ENCODE measurements at places on chromosomes 3 and 15.
A peak's percentile ranks its signal among the peaks of the same experiment; 100 is the strongest.

DNA sequence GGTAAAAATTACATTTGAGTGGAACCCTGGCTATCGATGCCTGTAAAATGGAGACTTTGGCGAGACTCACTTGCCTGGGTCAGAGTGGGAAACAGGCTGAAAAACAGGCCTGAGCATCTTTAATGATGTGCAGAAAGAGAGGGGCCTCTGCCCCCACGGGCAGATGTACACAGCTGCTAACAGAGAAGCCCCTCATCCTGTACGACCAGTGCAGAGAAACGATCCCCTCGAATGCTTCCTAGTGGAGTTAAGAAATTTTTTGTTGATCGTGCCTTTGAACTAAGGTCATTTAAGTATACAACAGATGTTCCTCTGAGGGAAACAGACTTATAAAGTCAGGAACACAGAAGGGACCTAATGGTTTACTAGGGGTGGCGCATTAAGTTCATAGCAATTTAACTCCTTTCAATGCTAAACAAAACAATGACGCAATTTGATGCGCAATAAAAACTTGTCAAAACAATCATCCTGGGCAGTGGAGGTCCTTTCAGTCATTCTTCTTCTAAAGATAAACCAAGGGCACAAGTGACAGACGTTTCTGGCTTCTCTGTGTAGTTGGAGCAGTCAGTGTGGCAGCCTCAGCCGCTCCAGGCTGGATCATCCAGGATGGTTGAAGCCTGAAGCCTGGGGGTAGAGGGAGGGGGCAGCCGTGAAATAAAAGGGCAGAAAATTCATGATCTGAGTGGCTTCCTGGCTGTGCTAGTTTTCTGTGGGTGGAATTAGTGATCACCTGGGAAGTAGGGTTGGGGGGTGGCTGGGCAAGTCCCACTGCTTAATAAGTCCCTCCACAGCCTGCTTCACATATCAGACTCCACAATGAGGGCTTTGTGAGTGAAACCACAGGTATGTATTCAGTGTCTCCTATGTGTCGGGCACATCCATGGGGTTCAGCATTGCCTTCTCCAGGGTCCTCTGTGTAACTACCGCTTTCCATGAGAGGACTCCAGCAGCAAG is 50.8 kb upstream of the MRPS22 start:
- no peak for DNase-seq

DNA sequence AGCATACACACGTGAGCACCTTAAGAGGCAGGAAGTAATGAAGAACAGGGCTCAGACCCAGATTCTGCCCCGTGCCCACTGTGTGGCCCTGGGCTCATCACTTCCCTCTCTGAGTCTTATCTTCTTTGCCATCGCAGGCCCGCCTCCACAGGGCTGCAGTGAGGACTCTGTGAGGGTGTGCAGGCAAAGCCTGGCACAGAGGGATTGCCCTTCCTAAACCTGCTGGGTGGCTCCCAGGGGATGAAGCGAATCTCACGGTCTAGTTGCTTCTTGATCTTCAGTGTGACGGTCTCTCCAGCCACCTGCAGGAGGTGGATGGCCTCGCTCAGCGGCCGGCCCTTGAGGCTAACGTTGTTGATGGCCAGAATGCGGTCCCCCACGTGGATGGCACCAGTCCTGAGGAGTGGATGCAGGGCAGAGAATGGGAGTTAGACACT is 32.8 kb downstream of the GRIP2 start:
- DNase-seq: no peak

DNA sequence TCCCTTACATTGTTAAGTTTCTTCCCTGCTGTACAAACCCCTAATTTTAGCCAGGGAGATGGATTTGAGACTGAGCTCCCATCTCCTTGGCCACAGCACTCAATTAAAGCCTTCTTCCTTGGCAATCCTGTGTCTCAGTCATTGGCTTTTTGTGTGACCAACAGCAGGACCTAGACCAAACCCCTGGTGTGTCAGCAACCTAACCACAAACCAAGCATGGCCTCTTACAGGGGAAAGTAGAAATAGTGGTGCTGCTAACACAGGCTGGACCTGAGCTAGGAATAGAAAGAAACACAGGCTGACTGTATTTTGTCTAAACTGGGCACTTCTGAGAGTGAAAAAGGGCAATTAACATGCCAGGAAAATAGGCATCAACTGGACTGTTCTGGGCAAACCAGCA is 37.9 kb downstream of the PPCDC start:
- no peak for DNase-seq

DNA sequence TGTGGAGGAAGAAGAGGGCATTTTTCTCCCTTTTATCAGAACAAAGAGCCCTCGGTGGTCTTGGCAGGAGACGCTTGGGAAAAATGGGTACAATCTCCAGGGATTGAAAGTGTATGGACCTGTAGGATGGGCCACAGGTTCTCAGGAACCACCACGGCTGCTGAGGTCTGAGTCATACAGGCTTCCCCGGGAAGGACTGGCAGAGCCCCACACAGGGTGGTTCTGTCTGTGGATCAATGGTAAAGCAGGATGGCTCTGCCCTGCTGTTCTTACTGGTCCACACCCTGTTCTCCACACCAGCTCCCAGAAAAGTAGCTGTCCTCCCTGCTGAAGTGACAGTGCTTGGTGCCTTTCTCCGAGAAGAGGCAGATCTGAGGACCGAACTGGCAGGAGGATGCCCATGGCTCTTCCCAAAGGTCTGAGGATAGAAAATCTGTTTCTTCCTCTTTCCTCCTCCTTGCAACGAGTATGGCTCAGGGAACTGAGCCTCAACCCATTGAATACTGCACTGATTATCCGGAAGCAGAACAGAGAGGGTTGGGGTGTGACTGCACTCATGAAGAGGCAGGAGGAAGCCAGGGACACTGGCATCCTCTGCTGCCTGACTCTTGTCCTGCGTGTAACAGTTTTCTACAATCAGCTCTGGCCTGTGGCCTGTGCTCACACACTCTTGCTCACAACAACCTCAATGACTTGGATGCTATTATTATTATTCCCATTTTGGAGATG is 39.0 kb downstream of the KIF9 start:
- no peak for DNase-seq

GRCh38 chr3:152243301-152243711 is 25.4 kb upstream of the MBNL1 start:
- no peak for DNase-seq

GRCh38 chr3:174957081-174957480 is 97.9 kb downstream of the NAALADL2 start:
- peak; percentile 16 for DNase-seq

- DNase-seq: no peak
These were observed 31.4 kb downstream of the AP4E1 start for GRCh38 chr15:50939911-50940310.

DNA sequence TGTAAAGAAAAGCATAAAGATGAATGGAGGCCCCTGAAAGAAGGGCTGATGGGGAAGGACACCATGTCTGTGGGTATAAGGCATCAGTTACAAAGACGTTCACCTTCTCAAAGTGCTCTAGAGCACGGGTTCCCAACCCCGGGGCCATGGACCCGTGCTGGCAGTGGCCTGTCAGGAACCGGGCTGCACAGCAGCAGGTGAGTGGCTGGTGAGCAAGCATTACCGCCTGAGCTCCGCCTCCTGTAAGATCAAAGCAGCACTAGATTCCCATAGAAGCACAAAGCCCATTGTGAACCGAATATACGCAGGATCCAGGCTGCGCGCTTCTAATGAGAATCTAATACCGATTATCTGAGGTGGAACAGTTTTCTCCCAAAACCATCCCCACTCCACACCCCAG is 25.7 kb downstream of the MYO1E start:
- DNase-seq: no peak

DNA sequence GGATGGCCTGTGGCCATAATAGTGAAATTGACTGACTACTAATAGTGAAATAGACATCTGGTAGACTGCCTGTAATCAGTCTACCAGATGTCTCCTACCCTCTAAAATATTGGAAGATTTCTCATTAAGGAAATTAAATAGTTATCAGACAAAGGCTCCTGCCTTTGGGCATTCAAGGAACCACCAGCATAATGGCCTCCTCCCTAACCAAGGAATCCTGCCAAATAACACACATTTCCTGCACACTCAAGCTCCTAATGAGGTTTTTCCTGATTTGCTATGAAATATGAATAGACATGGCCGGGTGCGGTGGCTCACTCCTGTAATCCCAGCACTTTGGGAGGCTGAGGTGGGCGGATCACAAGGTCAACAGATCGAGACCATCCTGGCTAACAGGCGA is 14.6 kb downstream of the NUSAP1 start:
- DNase-seq: no peak

- no peak for DNase-seq
These were observed 2.3 kb downstream of the RPLP1 start for GRCh38 chr15:69454953-69455352.

GRCh38 chr3:70726096-70726938 is 413.9 kb upstream of the MDFIC2 start:
- DNase-seq: no peak

DNA sequence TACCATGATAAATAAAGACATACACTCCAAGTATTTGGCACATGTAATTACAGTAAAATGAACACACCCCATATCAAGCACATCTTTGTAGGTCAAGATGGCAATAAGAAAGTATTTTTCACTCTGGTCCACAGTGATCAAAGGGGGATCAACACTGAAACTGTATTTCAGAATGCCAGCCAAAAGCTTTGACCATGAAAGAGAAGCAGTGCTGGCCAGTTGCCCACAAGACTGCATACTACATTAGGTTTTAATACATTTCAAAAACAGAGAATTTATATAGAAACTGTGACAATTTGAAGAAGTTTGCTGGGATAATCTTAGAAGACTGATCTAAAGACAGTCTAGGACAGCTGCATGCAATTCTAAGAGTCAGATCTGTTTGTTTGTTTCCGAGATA is 1035.3 kb downstream of the FHIT start:
- DNase-seq: no peak

DNA sequence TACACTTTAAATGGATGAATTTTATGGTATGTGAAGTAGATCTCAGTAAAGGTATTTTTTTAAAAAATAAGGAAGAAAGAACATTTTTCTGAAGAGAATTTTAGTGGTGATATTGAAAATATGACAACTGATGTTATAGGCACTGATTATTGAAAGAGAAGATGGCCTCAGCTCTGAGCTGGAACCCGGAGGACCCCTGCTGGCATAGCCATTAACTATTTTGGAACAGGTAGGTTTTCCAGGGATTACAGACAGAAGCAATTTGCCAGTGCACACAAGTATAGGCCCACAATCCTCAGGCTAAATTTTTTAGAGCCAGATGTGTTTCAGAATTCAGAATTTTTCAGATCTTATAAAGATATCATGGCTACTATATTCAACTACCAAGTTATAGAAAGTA is 315.9 kb upstream of the GPR149 start:
- no peak for DNase-seq

- no peak for DNase-seq
These were observed 12.4 kb downstream of the RBPMS2 start for GRCh38 chr15:64763021-64763420.

DNA sequence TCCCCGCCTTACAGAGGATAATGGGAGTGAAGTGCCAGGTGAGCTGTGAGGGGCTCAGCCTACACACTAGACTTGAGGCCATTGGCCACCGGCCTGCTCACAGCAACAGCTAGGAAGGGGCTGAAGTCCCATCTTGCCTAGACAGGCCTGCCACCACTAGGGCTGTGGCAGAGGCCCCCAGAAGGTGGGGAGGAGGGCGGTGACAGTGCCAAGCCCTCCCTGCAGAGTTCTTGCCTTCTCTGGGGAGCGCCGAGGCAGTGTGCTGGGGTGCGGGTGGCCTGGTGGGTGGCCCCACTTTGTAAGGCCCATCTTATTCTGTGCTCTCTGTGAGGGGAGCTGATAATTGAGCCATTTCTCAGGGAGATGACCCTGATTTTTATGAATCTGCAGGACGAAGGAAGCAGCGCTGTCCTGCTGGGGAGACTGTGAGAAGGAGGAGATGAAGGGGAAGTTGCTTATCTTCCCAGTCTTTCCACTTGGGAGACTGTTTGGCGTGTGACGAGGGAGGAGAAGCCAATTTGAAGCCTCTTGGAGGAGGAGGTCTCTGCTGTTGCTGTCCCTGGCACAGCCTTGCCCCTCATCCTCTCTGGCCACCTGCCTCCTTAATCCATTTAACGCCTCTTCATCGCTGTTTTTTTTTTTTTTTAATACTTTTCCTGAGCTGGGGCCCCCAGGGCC is 104.3 kb downstream of the LINGO1 start:
- no peak for DNase-seq

DNA sequence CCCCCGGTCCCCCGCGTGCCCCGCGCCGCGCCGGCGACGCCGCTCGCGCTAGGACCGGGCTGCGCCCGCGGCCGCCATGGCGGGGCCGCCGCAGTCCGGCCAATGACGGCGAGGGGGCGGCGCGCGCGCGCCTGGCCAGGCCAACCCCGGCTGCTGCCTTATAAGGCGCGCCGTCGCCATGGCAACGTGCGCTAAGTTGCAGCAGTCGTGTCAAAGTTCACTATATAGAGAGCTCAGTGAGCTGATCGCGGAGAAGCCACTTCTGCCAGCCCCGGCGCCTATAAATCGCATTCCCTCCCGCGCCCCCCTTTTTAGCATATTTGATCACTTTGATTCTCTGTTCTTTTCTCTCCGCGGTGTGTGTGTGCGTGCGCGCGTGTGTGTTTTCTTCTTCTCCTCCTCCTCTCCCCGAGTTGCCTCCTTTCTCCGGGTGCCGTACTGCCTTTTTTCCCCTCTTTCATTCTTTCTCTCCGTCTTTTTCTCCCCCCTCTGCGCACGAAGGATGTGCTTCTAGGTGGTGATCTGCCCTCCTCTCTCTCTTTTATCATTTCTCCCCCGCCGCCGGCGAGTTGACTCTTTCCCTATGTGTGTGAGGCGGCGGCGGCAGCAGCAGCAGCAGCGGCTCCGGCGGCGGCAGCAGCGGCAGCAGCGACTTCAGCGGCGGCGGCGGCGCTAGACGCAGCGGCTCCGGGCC is at the start of gene NR2F2:
NR2F2 (plus strand) TSS at position 251 of the 694 bp plus-strand sequence. CDS start 1,406 bp downstream, outside the sequence.
- peak; percentile 100 for DNase-seq

DNA sequence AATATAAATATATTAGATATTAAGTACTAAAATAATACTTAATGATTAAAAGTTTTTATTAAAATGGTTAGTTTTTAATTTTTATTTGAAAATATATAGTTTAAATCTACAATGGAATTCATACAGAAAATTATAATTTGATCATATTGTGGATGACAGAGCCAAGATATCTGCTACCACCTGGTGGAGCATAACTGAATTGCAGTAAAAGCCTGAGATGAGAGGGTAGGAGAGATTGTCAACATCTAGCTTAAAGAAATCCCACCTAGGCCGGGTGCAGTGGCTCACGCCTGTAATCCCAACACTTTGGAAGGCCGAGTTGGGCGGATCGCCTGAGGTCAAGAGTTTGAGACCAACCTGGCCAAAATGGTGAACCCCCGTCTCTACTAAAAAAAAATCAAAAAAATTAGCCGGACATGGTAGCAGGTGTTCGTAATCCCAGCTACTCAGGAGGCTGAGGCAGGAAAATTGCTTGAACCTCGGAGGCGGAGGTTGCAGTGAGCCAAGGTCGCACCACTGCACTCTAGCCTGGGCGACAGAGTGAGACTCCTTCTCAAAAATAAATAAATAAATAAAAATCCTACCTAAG is 25.1 kb upstream of the CSTA start:
- DNase-seq: no peak
